ENCODE measurements at places on chromosomes 4 and X.

DNA sequence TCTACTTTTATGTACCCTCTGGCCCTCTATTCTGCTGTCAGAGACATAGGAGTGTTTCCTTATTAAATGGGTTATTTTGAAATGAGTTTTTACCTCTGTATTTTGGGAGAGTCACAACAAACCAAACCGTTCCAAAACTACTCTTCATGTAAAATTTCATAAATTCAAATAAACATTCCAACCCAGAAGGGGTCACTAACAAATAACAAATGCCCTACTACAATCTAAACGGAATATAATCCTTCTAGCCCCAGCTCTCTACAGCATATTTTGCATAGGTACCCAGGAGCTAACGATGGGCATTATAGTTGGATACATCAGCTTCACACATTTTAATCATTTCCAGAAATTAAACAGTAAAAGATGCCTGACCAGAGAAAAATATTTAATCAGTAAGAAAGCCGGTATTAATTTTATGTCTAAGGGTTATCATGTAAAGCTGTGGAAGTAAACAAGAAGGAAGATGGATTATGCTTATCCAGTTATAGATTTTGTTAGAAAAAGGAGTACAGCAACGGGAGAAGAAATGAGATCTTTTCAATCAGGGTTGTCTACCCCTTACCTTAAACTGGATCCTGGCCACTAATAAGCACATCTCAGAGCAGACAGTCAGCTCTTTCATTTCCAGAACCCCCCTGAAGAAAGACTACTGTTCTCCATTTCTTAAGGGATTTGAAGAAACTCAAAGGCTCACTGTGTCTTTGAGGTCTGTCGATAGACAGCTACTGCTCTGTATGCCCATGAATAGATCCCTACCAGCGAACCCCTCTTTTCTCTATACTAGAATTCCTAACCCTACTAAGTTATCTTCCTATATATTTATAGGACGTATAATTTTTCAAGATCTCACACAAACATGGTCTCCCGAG, 1.2 kb downstream of the UGDH start:
- DNase-seq: no peak

GRCh38 chr4:58560736-58561135, 1450.6 kb upstream of the IGFBP7 start:
- DNase-seq: no peak

- DNase-seq: no peak
These were observed 5.6 kb upstream of the CENPC start for GRCh38 chr4:67550857-67551256.

DNA sequence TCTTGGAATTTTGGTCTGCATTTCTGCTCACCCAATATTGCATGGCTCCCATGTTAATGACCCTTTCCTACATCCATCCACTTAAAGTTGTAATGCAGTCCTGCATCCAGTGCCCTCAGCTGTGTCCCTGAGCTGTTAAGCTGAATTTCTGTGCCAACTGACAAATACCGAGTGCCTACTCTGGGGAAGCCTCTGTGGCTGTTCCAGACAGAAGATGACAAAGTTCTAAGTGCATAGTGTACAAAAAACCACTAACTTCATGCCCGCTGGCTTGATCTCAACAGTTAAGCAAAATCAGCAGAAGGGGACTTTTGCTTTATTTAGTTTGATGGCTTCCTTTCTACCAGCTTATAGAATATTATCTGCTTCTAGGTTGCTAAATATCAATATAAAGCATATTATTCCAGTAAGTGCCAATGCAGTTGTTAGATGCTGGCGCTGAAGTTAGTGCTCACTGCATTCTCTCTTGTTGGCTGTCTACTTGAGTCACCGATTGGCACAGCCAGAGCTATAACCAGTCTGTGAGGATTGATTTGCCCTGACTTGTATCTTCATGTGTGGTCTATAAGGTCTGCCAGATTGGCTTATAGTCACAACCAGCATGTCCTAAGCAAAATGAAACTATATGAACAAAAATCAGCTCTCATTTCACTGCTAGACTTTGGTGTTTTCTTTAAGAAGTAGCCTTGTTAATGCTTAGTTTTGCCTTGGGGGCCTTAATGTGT, 98.9 kb downstream of the KLHL8 start:
- no peak for DNase-seq

DNA sequence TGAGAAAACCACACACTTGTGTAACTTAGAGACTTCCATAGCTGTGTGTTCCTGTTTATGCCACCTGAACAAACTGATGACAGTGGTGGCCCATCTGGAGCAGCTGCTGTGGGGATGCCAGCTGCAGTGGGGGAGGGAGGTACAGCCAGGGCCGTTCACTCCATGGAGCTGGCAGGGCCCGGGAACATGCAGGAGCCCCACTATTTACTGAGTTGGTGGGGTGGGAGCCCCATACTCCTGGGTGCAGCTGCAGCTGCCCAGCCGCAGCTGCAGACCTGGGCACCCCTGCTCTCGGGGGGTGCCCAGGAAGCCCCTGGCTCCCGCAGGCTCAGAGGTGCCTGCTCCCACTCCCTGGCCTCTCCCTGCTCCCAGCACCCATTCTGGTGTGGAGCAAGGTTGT, 398.6 kb upstream of the RASGEF1B start:
- no peak for DNase-seq

DNA sequence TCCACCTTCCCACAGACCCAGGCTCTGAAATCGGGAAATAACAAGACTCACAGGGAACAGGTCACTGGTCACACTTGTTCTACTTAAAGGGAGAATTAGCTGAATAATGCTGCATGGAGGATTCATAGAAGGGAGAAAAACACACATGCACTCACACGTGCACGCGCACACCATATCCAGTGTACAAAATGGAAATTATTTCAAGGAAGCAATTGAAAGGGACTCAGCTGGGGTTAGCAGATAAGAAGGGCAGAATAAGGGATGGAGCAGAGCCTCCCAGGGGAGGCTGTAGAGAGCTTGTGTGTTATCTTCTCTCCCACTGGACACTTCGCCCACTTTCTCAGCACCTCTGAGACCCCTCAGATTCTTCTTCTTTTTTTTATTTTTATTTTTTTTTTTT, 10.3 kb downstream of the GABRQ start:
- DNase-seq: no peak

- DNase-seq: no peak
These were observed 27.7 kb downstream of the DMP1 start for GRCh38 chr4:87677731-87678130.

- DNase-seq: no peak
These were observed 72.4 kb downstream of the PCYT1B start for GRCh38 chrX:24574743-24575142.

DNA sequence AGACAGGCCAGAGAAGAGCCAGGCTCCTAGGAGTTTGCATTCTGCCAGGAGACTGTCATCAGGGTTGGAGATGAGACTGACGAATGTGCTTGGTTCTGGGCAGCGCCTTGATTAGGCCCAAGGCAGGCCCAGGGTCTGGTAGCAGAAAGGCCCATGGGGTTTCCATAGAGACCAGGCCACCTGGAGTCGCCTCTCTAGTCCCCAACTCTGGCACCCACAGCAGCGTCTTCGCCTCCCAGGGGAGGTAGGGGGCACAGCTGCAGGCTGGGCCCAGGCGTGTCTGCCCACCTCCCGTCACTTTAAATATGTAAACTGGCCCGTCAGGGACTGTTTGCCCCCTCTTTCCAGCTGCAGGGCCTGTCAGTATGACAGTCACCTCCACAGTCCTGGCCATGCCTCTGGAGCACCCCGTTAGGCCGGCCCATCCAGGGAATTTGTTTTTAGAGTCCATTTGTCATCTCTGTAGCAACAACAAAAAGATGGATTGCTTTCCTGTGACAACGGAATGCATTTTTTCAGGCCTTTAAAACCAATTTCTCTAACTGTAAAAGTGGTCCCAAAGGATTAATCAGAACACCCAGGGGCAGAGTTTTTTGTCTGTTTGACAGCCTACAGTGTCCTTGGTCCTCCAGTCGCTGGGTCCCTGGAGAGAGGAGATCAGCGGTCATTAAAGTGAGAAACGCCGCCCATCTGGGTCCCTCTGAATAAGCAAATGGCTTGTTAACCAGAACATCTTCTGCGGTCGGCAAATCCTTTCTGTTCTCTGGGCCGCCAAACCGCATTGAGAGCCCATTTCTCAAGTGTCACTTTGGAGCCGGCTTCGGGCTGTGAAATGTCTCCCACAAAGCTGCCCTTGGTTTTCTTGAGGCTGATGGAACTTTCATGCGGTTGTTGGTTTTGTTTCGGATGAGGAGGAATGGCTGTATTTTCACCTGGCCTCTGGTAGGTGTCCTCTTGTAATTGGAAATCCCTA, 153.0 kb upstream of the PSAPL1 start:
- DNase-seq: no peak

- no peak for DNase-seq
These were observed 216.6 kb downstream of the NR3C2 start for GRCh38 chr4:148225639-148226038.

- no peak for DNase-seq
These were observed 914.2 kb upstream of the LCORL start for GRCh38 chr4:18935659-18936345.

- DNase-seq: no peak
These were observed 135.6 kb downstream of the FBXO8 start for GRCh38 chr4:174147863-174148262.

GRCh38 chrX:17550011-17550410, 175.0 kb downstream of the NHS start:
- DNase-seq: no peak

DNA sequence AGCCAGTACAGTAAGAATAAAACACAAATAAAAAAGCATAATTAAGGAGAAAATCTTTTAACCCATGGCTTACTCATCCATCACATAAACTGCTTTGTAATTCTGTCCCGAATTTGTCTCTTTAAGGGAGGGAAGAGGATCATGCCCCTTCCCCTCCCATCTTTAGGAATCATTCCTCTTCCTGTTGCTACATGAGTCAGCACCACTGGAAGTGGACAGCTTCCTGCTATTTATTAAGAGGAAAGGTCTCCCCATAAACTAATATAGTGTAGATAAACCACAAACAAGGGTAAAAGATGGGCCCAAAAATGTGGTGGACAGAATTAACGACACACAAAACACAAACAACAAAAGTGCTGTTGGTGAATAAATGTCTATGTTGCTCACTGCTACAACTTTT, 75.8 kb downstream of the PPP3CA start:
- no peak for DNase-seq

- no peak for DNase-seq
These were observed 189.9 kb downstream of the INPP4B start for GRCh38 chr4:142656178-142656577.

DNA sequence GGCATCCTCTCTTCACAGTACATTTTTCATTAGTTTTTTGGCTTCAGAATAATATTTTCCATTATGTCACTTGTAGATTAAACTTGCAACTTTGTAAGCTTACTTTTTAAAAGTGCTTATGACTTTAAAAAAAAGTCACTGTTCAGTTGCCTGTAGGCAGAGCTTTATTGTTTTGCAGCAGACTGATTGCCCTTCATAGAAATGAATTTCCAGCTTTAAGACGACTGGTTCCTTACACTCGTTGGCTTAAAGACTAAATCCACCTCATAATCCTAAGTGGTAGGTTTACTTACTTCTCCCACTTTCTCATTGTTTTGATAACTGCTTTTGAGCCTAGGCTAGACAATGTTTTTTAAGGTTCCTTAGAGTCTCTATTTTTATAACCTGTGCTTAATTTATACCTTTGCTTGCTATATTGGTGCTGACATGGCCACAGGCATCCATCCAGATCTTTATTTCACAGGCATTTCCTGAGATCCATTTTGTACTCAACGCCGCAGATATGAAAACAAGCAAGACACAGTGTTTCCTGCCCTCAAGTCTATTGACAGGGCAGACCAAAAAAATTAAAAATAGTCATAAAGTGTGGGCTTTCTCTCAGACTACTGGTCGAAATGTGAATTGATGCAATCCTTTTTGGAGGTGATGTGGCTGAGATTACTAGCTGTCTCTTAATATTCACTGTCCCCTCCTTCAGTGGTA, 12.6 kb upstream of the IL13RA2 start:
- DNase-seq: no peak

GRCh38 chr4:2354118-2354517, 64.3 kb downstream of the ZFYVE28 start:
- no peak for DNase-seq

DNA sequence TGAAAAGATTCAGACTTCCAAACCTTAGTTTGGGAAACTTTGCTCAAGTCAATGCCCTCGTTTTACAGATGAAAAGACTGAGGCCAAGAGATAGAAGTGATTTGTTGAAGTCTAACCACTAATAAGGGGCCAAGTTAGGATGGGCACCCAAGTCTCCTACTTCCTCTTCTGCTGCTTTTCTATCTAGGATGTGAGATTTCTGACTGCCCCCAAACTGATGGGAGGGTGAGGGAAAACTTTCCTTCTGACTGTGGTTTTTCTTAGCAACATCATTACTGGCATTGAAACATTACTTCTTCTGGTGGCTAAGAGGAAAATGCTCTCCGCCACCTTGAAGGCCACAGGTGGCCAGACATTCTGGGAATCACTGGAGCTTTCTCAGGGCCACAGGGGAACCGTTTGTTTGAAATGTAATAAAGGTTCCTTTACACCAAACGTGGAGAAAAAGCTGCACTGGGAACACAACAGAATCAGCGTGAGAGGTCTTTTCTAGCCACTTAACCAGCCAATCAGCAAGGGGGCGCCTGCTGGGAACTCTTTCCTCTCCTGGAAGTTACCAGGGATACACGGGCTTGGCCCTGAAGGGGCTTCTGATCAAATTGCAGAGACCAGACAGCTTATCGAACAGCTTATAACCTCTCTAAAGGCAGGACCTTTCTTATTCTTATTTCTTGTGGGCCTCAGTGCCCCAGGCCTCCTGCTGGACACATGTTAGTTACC, 115.9 kb upstream of the TEX13D start:
- DNase-seq: no peak

GRCh38 chr4:168057412-168057811, 34.9 kb upstream of the ANXA10 start:
- DNase-seq: no peak

DNA sequence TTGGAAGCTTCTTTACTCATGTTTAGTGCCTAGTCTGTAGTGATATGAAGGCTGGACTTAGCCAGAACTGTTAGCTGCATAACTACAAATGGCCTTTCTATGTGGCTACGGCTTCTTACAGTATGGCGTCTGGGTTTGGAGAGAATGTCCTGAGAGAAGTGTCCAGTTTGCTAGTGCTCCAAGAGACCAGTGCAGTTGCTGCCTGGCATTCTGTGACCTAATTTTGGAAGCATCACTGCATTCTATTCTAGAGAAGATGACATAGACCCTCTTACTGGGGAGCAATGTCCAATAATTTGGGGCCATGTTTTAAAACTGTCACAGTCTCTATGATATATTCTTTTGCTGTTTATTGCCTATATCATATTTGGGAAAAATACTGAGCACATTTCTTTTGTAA, 74.2 kb downstream of the STAG2 start:
- no peak for DNase-seq

DNA sequence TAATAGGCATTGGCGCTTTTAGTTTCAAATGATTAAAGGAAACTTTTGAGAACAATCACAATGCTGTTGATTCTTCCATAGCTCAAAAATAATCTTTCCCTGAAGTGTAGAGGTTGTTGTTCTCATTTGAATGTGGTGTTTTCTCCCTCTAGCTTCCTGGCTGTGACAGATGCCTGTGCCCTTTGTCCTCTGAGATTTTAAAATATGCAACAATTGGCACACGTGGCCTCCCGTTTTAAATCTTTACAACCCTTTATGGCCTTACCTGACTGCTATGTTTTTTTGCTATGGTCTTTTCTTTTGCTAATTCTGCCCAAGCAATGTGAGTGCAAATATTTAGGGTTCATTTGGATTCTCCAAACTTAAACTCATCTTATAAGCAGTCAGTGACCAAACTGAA, 22.9 kb upstream of the CASK start:
- DNase-seq: no peak
